ENCODE measurements at places on chromosomes 7 and 10.

DNA sequence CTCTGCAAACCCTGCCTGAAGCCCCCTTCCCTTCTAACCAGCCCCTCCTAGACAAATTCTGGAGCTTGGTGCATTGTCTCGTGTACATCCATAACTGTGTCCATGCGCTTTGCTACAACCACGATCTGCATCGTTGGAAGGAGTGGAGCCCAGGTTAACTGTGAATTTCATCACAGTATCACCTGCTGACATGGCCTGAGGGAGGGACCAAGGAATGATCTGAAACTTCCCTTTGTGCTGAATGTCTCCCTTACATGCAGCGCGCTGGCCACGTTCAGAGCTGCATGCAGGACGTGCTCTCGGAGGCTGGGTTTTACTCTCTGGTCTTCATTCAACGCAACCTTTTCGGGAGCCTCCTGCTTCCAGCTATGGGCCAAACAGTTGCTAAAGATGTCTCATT is 222.3 kb downstream of the CUX1 start:
- DNase-seq = no peak

DNA sequence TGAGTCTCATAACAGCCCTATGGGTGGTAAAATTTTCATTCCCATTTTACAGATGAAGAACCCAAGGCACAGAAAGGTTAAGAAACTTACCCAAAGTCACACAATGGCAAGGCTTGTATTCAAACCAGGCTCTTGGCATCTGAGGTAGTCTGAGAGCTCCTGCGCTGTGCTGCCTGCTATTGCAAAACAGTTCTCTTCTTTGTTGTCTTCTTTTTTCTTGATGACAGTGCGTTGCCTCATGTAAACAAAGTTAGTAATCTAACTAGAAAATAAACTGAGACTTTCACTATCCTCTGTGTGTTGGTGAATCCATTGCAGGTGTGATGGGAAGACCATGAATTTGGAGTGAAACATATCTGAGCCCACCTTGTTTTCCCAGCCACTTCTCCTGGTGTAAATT is 240.8 kb downstream of the PTEN start:
- no peak for DNase-seq

DNA sequence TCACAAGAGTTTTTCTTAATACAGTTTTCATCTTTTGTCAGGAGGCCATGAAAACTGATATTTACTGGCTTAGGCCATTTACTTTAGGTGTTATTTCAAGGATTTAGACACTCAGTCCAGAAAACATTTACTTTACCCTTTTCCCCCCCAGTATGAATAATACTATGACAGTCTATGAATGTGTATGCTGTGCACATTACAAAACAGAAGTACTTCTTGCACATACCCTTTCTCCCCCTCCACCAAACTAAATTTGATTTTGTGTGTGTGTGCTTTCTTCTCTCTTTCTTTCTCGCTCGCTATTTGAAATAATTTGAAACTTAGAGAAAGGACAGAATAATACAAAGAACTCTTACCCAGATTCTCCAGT is 41.3 kb downstream of the RBM33 start:
- DNase-seq = no peak

- DNase-seq = peak; percentile 40
Observed at GRCh38 chr7:140404565-140405065, 757 bp downstream of the RAB19 start.

GRCh38 chr10:85786401-85786899 is 580.1 kb downstream of the GRID1 start:
- no peak for DNase-seq

DNA sequence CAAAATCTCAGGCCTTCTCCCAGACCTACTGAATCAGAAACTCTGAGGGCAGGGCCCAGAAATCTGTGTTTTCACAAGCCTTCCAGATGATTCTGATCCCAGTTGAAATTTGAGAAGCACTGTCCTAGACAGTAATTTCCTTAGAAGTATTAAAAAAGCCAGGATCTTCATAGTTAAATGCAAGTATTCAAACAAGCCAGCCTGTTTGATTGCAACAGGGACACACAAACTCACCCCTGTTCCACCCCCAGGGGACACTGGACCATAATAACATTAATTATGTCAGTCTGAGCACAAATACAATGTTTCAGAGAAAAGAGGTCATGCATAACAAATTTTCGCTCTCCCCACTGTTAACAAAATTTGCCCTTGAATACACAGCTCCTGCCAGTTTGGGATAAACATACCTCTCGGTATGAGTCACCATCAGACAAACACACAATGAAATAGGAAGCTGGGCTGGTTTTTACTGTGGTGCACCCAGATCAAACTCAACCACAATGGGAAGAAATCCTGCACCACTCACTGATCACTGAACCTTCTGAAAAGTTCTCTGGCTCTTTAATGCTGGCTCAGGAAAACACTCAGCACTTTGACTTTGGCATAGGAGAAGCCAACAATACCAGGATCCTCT is 34.3 kb downstream of the ABLIM1 start:
- peak; percentile 99 for DNase-seq

DNA sequence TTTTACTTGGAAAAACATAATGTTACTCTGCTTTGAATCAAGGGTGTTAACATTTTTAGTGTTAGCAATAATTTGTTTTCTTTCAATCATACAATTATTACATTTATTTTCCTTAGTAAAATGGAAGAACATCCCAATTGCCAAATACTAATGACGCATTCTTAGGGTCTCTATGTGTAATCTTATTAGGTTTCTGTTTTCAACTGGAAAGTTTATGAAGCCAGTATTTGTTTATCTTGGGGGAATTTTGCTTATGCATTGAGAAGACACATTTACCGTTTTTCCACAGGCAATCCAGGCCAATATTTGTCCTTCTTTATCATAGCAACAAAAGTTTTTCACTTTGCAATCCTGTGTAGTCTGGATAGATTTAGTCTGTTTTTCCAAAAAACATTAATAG is 134.5 kb downstream of the CPED1 start:
- no peak for DNase-seq

DNA sequence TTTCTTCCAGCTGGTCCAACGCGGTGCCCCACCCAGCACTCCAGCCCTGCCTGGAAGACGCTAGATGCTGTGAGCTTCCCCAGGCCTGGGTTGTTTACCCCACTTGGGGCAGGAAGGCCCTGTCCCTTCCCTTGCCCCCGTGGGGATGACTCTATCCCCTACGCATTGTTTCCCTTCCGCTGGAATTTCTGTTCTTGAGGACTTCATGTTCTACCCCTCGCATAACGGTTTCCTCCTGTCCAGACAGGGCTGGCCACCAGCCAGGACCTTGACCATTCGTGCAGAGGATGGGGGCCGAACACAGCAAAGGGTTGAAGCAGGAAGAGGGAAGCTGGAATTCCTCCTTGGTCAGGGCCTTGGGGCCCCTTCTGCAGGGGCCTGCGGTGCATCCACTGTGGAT is 14.7 kb upstream of the SERPINE1 start:
- DNase-seq = no peak

DNA sequence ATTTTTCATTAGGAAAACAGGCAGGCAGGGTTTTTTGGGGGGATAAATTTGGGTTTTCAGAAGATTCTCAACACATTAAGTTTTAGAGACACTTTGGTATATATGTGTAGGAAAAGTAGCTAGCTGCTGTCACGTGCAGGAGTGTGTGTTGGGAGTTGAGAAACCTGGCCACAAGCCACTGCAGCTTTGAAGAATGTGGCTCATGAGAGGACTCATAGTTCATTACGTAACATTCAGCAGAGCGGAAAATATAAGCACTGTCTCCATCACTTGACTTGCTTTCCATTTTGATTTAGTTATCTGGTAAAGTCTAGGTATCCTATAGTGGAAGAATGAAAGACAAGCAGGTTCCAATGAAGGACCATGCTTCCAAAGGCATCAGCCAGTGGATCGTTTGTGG is 31.2 kb downstream of the SMNDC1 start:
- DNase-seq = peak; percentile 78

DNA sequence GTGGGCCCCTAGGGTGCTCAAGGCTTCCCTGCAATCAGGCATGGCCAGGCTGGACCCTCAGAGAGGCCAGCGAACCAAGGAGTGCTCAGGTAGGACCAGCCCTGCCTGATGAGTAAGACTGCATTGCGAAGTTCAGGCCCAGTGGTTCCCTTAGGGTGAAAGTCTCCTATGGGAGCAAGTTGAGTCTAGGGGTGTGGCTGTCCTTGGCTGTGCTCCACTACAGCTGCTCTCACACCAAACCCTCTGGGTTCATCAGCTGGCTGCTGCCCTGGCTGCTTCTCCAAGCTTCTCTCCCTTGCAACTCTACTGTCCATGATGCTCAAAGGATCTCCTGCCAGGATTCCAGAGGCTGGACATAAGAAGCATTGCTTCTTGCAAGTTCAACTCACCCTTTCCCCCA is 18.7 kb downstream of the FAM25A start:
- no peak for DNase-seq

Data from M059J (cell line).